ENCODE measurements at places on chromosomes 5 and 9.

- DNase-seq: no peak
Observed at GRCh38 chr9:30280229-30280900, 2104.1 kb upstream of the ACO1 start.

- no peak for DNase-seq
Observed at GRCh38 chr9:1034271-1034670, 15.9 kb upstream of the DMRT2 start.

- DNase-seq: no peak
Observed at GRCh38 chr5:179901915-179902762, 5.6 kb downstream of the TBC1D9B start.

GRCh38 chr9:87054999-87055686 lies 107.8 kb upstream of the GAS1 start:
- DNase-seq: no peak

DNA sequence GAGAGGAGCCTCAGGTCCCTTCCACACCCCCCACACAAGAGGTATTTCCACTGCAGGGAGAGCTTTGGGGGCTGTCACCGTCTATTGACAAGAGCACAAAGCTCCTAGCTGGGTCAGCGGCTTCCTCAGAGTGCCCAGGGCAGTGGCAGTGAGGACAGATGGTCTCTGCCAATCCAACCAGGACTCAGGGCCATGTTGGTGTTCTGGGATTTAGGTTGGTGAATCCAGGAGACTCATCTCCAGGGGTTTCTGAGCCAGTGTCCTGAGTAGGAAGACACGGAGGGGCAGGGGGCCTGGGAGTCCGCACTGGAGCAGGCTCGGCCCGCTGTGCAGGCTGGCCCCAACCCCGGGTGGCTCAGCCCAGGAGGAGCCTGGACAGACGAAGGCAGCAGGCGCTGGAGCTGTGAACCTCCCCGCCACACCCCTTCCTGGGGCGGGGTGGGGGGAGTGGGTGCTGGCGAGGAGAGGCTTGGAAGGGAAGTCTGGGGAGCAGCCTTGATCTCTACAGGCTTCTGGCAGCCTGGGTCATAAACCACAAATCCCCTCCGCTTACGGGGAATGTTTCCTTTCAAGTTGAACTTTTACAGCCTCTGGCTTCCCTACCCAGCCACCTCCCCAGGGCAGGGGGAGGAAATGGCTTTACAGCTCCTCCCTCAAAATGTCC lies 19.6 kb downstream of the CRB2 start:
- DNase-seq: no peak

GRCh38 chr9:123089040-123089439 lies 55.6 kb downstream of the GPR21 start:
- DNase-seq: no peak

- DNase-seq: no peak
Observed at GRCh38 chr9:76396144-76396543, 1.9 kb upstream of the RFK start.

DNA sequence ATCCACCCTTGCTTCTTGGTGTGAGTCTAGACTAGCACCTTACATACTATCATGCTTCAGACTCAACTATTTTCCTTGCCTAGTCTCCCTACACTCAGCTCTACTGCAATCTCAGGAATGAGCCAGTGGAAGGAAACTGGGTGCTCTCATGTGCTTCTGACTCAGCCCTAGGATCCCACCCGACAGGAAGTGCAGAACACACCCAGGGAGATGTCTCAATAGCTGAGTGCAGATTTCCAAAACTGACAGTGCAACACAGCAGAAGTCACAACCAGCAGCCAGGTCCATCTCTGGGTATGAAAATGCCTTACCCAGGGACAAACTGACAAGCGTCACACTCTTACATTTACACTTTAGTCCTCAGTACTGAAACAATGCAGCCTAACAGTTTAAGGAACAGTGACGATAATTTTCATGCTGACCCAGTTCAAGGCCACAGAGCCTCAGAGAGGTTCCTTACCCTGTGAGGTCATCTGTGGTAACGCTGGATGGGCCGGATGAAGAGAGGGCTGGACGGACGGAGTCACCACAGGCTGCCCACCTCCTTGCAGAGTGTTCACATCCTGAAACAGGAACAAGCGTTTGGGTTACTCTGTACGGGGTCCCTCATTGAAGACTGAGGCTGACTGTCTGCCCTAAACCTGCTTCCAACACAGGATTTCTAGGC lies 33.0 kb downstream of the FKBP15 start:
- no peak for DNase-seq

DNA sequence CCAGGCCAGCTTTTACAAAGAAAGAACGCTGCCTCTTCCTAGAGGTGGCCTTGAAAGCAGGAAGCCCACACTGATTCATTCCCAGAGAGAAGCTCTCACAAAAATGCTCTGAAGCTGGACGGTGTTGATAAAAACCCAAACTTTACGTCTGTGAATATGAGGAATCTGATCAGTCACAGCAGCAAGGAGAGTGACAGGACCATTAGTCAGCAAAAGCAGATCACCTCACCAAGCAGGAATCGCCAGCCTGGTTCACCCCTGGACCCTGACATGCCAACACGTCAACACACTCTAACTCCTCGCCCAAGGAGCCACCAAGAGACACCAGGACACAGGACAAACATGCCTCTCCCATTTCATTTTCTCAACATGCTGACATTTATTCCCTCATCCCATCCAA lies 70.6 kb upstream of the ZNF622 start:
- no peak for DNase-seq

DNA sequence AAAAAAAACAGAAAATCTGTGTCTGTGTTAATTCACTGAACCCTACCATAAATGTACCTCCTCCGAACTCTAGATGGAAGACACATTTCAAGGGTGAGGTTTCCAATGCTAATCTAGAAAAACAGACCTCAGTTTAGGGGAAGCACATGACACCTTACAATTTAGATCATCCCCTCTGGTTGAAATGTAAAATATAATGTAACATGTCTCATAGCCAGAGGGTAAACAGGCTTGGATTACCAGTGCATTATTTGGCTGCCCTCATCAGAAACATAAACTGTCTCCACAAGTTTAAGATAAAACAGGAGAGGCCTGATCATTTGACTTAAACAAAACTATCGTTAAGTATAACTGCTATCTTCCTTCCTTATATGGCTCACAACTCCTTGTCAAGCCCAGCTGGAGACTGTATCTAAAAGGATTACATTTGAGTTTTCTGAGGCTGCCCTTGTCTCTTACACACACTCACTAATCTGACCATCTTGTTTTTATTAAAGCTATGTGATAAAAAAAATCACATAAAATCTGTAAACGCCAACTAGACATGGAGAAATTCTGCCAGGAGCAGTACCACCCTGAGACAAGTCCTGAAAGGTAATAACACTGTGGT lies 105.7 kb downstream of the LURAP1L start:
- no peak for DNase-seq

GRCh38 chr5:9046756-9047481 lies 499.0 kb downstream of the SEMA5A start:
- no peak for DNase-seq

DNA sequence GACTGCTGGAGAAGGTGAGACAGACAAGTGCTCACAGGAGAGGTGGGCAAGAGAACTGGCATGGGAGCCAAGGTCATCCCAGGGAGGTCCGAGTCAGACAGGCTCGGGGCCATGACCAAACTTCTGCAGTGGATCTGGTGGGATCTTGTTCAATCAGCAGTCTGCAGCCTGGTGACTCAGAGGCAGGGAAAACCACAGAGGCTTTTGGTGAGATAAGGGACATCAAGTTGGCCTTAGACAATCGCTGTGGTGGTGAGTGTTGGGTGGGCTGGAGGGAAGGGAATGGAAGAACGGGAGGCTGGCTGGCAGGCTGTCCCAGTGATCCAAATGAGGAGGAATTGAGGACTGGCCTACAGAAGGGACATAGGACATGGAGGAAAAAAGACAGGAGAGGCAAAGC lies 123.8 kb downstream of the TMEM174 start:
- no peak for DNase-seq

DNA sequence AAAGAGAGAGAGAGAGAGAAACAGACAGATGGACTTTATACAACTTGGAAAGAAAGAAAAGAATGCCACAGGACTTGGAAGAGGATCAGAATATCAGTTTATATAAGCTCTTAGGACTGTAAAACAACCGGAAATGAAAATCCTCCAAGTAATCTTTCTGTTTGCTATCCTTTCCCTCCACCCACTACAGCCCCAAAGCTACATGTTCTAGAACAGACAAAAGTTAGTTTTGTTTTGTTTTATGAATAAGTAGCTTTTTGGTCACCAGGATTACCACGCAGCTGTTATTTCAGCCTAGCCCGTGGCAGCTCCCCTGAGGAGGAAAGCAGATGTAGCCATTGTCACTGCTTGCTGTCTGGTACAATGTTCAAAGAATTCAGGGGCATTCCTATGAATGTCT lies 66.6 kb downstream of the SH3TC2 start:
- DNase-seq: no peak

DNA sequence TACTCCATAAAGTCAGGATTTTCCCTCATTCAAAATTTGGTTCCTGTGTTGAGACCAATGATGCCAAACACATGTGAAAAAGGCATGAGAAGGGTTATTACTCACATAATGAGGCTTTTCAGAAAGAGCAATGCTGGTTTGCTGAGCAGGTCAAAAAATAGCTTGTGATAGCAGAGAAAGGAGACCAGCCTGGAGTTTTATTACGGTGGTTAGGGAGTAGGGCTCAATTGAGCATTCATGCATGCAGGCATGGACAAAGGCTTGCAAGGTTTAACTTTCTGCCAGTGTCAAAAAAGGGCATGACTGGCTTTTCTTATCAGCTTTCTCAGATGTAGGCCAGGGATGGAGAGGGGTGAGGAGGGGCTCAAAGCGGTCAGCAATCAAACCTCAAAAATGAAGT lies 628.3 kb downstream of the DNAH5 start:
- no peak for DNase-seq

Data from NCI-H187 treated with DMSO at 0.1 percent for 48 hours (cell line).